ENCODE measurements at places on chromosomes 16 and 17.

GRCh38 chr17:44010966-44011647, 3.7 kb downstream of the TMEM101 start:
- DNase-seq = no peak

- no peak for DNase-seq
Observed at GRCh38 chr16:64957246-64957645, 164.6 kb downstream of the CDH11 start.

DNA sequence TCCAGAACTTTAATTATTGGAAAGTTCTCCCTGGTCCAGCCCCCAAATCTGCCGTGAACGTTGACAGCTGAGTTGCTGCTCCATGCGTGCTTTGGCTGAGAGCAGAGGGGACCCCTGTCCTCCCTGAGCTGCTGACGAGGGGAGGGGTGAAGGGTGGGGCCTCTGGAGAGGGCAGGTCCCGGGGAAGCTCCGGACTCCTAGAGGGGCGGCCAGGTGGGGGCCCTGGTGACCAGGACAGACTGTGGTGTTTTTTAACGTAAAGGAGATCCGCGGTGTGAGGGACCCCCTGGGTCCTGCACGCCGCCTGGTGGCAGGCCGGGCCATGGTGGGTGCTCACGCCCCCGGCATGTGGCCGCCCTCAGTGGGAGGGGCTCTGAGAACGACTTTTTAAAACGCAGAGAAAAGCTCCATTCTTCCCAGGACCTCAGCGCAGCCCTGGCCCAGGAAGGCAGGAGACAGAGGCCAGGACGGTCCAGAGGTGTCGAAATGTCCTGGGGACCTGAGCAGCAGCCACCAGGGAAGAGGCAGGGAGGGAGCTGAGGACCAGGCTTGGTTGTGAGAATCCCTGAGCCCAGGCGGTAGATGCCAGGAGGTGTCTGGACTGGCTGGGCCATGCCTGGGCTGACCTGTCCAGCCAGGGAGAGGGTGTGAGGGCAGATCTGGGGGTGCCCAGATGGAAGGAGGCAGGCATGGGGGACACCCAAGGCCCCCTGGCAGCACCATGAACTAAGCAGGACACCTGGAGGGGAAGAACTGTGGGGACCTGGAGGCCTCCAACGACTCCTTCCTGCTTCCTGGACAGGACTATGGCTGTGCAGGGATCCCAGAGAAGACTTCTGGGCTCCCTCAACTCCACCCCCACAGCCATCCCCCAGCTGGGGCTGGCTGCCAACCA, at the start of gene MC1R:
Gene MC1R (plus strand): TSS at position 410 of the 895 bp plus-strand sequence. CDS start 397 bp downstream, at position 807.
- DNase-seq = no peak

- DNase-seq = no peak
Observed at GRCh38 chr17:30503558-30503957, 26.4 kb downstream of the GOSR1 start.

DNA sequence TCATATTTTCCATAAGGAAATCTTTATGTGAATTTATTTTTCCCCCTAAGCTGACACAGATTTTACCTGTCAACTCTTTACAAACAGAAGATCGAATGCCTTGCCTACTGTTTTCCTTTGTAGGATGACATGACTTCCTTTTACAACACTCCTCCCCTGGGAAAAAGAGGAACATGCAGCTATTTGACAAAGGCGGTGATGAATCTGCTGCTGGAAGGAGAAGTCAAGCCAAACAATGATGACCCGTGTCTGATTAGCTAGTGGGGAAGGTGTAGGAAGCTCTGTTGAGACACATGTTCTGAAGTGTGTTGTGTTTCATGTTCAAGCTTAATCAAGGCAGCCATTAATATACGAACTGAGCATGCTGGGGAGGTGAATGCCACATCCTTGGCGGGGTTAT, 238.0 kb downstream of the PHKB start:
- DNase-seq = no peak

GRCh38 chr16:67930678-67931211, 917 bp downstream of the CTRL start:
- no peak for DNase-seq

DNA sequence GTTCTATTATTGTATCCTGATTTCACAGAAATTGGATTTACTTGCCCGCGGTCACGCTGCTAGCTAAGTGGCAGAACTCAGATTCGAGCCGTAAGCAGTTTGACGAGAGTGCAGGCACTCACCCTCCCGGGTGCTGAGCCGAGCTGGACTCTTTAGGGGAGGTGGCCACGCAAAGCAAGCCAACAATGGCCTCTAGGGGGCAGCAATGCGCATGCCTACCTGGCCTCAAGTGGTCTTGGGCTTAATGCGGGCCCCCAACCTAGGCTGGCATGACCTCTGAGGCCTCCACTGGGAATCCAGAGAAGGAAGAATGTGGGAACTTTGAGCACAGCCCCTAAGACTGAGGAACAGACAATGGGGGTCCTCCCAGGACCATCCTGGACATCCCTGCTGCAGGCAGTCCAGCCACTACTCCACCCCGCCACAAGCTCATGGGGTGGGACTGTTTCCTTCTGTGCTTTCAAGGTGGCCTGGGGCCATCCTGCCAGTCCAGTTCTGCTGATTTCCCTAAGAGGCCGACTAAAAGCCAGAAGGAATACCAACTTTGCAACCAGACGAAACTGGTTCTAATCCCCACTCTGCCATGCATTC, 276.5 kb downstream of the XYLT1 start:
- DNase-seq = peak; percentile 25

DNA sequence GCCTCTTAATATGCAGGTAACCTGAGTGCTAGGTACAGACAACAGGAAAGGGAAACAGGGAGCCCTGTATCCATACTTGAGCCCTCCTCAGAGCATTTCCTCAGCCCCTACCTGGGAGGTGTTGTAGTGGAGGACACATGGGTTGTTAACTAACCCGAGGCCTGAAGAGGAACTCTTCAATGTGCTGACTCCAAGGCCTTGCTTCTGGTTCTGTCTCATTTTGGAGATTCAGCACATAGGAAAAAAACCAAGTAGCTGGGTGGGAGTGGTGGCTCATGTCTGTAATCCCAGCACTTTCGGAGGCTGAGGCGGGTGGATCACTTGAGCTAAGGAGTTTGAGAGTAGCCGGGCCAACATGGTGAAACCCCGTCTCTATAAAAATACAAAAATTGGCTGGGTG, 24.8 kb downstream of the SNX11 start:
- no peak for DNase-seq

DNA sequence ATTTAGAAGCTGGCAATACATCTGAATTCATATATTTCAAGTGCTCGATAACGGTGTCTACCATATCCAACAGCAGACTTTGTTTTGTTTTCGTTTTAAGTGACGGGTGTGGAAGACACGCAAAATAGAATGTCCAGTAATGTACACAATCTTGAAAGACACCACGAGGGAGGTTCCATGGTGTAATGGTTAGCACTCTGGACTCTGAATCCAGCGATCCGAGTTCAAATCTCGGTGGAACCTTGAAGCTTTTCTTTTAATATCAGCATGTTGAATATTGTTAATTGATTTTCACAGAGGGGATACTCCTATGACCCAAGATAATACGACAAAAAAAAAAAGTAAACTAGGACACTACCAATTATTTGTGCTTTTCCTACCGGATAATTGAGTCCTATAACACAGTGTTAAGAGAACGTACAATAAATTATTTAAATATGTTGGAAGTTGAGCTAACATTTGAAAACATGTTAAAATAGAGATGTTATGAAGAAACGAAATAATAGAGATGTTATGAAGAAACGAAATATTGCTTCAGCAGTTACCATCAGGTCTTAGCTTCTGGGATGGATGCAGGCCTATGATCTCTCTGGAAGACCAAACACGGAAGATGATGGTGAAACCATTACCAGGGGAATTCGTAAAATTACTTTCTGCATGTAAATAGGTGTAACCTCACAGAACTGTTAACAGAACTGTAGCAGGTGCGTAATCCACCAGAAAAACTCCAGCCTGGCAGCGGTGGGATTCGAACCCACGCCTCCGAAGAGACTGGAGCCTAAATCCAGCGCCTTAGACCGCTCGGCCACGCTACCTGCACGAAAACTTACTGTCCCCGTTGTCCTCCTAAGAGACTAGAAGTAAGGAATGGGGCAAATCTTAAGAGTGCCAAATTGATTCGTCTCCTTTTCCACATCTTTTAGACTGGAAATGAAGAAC, 1.5 kb upstream of the ALOXE3 start:
- DNase-seq = peak; percentile 85

GRCh38 chr17:46983782-46984181, 4.7 kb upstream of the RPRML start:
- DNase-seq = no peak

GRCh38 chr16:86662195-86662594, 83.8 kb downstream of the FOXL1 start:
- no peak for DNase-seq

DNA sequence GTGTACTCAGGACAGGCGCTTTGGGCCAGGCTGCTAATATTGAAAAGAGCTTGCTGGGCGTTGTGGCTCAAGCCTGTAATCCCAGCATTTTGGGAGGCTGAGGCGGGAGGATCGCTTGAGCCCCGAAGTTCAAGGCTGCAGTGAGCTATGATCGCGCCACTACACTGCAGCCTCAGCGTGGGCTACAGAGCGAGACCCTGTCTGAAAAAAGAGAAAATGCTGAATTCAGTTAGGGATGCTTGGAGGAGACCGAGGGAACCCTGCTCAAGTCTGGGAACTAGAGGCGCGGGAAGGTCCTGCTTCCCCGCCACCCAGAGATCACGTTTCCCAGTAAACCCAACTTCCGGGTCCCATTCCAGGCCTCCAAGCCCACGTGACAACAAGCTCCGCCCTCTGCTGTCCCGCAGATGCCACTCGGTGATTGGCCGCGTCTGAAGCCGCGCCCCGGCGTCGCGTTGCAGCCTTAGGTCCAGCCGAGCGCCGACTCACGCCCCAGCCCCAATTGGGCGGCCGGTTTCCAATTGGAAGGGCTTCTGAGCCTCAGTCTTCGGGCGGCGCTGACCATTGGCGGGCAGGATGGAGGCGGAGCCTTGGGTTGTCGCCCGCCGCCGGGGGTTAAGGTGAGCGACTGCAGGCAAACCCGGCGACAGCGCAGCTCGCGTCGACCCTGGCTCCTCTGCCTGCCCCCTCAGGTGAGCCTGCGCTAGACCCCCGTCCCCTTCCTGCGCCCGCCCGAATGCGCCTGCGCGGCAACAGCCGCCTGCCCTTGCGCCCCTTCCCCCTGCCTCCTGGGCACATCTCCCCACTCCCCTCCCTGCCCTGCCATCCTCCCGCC, at the start of gene PHKG2:
Gene PHKG2 (plus strand): TSS at position 627 of the 835 bp plus-strand sequence. CDS start 396 bp downstream, outside the sequence.
- peak; percentile 98 for DNase-seq

DNA sequence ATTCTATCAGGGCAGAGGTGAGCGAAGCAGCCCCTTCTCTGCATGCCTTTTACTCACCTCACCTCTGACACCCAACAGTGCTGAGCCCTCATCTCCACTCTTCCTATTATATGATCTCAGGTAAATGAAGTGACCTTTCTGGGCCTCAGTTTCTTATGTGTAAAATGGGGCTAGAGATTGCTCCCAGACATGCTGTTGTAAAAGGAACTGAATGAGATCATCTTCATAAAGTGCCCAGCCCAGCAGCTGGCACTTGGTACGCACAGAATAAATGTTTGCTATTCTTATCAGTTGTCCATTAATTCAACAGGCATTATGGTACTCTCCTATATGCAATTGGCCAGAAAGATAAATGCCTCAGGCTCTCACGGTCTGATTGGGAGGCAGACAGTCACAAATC, 4.5 kb upstream of the GALK1 start:
- no peak for DNase-seq

DNA sequence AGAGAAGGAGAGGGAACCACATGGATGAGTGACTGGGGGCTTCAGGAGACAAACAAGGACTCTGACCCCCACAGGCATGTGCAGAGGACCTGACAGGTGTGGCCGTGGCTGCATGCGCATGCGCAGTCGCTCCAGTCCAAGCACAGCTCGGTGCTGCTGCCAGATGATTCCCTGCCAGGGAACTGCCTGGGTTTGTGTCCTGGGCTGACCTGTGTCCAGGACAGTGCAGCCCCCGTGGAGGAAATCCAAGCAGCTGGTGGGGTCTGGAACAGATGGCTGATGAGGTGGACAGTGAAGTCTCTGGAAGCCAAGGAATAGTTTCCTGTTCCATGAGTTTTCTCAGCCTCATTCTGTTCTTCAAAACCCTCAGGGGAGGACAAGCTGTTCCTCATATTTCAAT, 27.3 kb downstream of the LASP1 start:
- DNase-seq = no peak

- peak; percentile 12 for DNase-seq
Observed at GRCh38 chr16:53664724-53665345, 38.8 kb downstream of the RPGRIP1L start.

DNA sequence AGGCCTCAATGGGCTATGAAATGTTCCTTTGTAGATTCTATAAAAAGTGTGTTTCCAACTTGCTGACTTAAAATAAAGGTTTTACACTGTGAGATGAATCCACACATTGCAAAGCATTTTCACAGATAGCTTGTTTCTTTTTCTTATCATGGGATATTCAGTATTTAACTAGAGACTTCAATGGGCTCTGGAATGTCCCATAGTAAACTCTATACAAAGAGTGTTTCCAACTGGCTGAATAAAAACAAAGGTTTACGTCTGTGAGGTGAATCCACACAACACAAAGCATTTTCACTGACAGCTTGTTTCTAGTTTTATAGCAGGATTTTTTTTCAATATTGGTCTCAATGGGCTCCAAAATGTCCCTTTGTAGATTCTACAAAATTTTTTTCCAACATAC, 550.1 kb downstream of the KCNJ18 start:
- DNase-seq = no peak

- DNase-seq = no peak
Observed at GRCh38 chr16:81451753-81452680, 7.4 kb downstream of the CMIP start.

GRCh38 chr16:87953308-87954215, 2.3 kb downstream of the BANP start:
- DNase-seq = no peak

- DNase-seq = no peak
Observed at GRCh38 chr16:1070084-1070863, 2.3 kb upstream of the SSTR5 start.

GRCh38 chr17:58096892-58097291, 13.7 kb downstream of the DYNLL2 start:
- DNase-seq = no peak

DNA sequence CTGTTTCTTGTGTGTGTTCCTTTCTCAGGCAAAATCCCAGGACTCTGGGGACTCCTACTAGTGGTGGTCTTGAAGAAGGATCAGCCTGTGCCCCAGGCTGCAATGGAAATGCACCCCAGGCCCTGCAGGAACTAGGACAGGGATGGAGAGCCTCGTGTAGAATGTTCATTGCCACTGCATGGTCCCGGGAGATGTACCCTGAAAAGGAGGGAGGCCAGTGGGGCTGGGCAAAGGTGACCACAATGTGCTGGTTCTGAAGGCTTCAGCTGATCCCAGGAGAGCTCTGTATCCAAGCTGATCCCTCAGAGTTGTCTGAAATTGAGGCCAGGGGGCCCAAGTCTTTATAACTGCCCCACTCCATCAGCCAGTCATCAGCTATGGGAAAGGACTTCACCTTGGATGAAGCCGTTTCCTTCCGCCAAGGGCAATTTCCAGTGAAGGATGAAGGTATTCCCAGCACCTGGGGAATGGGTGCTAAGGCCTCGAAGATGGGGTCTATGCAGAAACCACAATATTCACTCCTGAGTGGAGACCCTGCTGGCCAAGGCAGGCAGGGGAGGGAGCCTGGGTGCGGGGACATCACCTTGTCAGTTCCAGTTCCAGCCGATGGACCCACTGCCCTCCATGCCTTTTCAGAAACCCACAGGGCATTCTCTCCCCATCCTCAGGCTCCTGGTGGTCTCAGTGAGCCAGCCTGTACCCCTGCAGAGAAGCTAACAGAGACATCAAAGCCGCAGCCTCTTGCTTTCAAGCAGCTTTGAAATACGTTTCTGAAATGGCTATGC, 59.9 kb upstream of the CDH5 start:
- no peak for DNase-seq

- DNase-seq = no peak
Observed at GRCh38 chr17:55632236-55632635, 90.4 kb downstream of the TMEM100 start.

- DNase-seq = no peak
Observed at GRCh38 chr16:50011707-50012106, 13.3 kb upstream of the CNEP1R1 start.
